ENCODE measurements at places on chromosomes 3 and 15. TPM values are rescaled to one million over a fixed set of nuclear protein-coding genes. Genes with fewer than 3 reads are reported as not detected.
A peak's percentile ranks its signal among the peaks of the same experiment; 100 is the strongest.

DNA sequence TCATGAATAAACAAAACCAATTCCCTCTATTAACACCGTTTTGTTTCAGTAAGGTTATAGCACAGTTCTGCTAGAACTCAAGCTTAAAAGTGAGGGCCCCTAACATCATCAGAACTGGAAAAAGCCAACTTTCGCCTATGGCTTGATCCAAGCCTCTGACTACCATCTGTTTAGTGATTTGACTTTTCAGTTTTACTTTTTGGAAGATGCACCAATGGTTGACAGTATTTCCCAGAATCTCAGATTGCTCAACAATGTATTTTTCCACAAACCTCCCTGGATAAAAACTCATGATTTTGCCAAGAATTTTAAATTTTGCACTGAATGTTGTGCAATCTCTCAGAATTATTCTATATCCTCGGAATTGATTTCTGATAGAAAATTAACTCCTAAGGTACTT, 190.7 kb downstream of the LSAMP start:
- DNase-seq = no peak

DNA sequence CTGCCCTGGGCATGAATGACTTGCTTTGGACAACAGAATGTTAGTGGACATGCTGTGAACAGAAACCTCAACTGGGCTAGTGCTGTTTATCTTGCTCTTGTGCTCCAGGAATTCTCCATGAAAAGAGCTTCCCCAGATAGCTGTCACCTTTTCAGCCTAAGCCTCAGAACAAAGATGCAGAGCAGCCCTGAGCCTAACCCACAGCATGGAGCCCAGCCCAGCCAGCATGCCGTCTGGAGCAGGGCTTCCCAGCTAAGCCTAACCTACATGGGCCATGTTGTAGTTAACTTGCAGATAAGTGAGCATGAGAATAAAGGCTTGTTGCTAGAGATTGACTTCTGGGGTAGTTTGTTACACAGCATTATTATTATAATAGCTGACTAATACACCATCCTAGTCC, 48.9 kb downstream of the SCN5A start:
- DNase-seq = no peak

DNA sequence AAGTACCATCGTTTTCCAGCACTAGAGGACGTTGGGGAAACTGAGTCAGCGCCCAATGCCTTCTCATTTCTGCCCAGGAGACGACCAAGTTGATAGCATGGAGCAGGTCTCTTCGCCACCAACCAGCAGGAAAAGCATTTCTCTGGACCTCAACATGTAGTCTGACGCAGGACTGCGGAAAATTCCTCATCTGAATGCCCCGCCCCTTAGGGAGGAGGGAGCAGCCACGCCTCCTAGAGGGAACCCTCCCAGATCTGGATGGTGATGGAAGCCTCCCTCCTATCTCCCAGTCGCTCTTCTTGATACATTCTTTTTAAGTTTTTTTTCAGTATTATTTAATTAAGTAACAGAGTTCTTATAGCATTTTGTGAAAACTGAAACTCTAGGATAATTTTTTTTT, 17.4 kb upstream of the MINDY4B start:
- DNase-seq = no peak

GRCh38 chr3:19644405-19644804, 289.6 kb downstream of the EFHB start:
- DNase-seq = no peak

- DNase-seq = no peak
Measured at GRCh38 chr15:36653851-36654250, 74.4 kb downstream of the CDIN1 start.

DNA sequence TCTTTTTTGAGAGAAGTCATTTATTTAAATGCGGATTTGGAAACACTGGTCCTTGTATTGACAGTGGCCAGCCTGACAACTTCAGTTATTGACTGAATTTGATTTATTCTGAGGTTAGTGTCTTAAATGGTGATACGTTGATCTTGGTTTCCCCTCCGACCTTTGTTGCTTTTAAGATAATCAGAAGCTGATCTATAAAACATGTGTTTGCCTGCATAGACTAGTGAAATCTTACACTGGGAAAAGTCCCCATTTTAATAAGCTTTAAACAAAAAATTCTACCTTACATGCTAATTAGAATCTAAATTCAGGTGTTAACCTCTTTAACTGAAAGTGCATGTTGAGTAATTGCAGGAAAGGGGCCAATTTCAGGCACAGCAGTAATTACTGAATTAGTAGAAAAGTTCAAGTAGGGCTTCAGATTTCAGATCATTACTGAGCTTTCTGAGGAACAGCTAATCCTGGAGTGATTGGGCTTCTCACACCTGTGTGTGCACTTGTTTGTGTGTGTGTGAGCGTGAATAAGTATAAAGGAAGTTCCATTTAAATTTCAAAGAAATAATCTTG, 221.4 kb downstream of the SOX2 start:
- DNase-seq = no peak

DNA sequence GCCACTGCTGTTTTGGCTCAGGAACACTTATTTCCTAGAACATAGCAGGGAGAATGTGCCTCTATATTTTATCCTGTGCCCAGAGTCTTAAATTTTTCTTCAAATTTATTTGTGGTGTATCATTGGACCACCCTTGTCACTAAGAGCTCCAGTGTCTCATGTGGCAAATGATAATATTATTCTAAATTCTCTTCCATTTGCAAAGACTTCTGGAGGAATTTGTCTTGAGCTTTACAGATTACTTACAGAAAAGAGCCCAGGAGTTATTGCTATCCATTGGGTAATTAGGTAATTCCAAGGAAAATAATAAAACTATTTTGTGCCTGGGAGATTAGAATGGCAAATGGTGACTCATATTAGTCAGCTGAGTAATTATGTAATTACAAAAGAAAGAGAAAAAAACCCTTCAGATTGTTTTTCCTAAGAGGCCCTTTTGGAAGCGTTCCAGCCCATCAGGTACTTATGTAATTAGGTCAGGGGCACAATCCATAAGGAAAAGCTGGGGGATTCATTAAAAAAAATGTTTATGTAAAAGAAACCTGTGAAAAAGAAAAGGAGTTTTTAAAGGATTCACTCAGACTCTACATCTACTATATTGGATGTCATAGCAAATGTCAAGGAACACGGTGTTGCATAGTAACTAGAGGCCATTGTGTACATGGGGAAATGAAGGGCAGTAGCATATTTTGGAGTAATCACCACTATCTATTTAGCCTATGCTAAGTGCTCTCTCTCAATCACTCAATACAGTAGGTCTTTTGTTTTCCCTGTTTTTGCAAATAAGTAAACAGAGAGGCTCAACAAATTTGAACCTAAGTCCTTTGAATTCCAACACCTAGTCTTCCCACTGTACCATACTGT, 380.9 kb upstream of the RARB start:
- no peak for DNase-seq

DNA sequence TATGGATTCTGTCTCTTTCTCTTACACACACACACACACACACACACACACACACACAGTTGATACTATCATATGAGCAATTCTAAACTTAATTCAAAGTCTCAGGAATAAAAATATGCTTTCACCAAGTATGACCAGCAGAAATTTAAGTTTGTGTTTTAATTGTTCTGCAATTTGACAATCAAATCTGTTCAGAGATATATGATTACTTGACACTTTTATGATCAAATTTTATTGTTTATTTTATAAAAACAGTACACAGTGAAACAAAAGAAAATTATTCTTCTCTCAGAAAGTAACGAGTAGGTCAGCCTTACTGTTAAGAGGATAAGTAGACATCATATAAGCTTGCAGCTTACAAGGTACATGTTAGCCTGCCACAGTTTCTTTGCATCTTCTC, 114.3 kb downstream of the NEK10 start:
- no peak for DNase-seq

GRCh38 chr3:196996454-196997265, 28.0 kb upstream of the PIGZ start:
- no peak for DNase-seq

DNA sequence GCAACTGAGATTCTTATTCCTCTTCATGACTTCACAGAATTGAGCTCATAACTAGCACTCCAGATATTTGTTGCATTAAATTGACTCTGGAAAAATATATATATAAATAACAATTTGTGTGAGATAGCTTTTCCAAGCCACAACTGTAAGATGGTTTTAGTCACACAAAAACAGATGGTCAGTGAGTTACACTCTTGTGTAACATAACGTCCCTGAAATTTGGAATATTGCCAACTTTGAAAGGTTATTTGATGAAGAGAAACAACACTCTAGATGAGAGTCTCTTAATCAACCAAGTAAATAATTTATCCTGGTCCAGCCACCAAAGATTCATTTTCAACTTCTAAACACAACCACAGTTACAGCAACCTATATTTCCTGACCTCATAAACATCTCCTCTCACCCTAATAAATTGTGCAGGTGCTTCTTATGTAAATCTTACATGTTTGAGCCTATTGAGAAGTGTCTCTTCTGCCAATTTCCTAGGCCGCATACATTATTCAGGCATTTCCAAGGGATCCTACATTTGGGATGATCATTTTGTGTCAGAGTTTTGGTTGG, 84.9 kb upstream of the ACP3 start:
- no peak for DNase-seq

GRCh38 chr3:129052675-129053074, 7.9 kb upstream of the GP9 start:
- DNase-seq = peak; percentile 70

GRCh38 chr3:195084746-195085145, 186.2 kb downstream of the XXYLT1 start:
- no peak for DNase-seq

DNA sequence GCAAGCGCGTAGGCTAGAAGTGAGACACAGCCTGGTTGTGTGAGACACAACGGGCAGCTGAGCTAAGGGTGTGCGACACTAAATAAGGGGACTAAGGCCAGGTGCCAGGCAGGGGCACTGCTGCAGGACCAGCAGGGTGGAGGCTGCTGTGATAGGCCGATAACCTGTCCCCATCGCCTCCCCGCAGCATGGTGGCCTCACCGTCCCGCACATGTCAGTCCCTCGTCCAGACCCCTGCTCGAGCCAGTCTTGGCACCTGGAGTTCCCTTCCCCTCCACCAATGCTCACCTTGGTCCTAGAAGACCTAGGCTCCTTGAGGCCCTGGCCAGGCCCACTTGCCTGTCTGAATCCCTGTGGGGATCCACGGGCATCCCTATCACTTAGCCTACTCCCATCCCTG, 96.1 kb downstream of the HMG20A start:
- DNase-seq = no peak

DNA sequence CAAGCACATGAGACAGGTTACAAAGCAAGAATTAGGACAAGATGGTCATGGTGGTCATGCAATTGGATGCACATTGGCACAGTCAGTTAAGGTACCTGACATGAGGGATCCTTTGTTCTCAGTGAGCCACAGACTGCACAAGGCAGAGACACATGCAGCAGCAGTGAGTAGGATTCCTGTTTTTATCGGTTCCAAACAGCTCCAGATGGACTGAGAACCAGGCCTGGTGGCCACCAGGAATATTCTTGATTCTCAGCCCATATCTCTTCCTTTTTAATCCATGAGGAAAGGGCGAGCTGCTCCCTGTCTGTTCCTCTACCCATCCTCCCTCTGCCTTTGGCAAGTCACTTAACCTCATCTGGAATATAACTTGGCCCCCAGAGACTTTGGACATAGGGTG, 410.8 kb downstream of the GAP43 start:
- DNase-seq = no peak

GRCh38 chr3:19105826-19106225, 42.5 kb upstream of the KCNH8 start:
- no peak for DNase-seq

- DNase-seq = no peak
Measured at GRCh38 chr3:153572654-153573053, 410.6 kb downstream of the RAP2B start.

DNA sequence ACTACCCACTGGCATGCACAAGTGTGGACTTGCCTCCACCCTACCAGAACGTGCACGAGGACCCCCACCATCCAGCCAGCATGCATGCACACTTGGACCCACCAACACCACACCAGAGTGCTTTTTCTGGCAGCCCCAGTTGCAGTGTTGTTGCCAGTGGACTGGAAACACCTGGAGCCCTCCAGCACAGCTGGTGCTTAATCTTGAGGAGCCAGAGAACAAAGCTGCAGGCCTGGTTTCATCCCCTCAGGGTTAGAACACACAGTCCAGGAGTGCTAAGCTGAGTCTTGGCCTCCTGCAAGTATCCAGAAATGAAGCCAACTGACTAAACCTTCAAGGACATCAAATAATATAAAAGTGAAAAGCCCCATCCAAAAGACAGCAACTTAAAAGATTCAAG, 888.0 kb downstream of the NTRK3 start:
- no peak for DNase-seq

DNA sequence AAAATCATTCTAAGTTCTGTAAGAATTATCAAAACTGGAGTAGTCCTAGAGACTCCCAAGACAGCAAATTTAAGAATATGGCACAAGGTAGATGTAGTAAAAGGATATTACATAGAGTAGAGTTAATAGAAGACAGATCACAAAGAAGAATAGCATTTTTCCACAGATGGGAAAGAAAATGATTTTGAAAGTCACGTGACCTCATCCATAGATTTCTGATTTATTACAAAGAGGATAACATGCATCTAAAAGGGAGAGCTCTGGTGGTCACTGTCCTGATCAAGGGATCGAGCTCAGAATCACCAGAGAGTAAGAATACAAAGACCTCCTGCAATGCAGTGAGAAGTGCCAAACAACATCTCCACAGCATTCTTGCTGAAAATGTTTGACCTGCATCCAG, 354.4 kb downstream of the TBL1XR1 start:
- no peak for DNase-seq

DNA sequence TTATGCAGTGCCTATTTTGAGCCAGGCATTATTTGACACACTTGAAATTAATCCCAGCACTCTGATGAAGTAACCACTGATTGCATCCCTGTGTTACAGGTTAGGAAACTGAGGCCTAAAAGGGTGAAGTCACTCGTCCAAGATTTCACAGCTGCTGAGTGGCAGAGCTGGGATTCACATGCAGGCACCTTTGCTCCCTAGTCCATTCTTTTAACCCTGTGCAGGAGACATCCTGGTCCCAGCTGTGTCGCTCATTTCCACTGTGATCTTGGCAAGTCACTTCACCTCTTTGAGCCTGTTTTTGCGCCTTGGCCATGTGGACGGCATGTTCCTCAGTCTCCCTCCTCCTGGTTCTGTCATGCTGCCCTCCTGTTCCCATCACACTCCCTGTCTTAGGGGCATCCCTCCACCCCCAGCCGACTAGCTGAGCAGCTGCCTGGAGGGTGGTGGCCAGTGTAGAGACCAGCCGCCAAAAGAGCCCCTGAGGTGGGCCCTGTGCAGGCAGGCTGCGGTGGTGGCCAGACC, 70.6 kb downstream of the SMAD6 start:
- DNase-seq = no peak

RLBP1 gene
- not detected for total RNA-seq

TADA3 gene
- total RNA-seq = 43.8 TPM

KCNAB1 gene
- total RNA-seq = 1.6 TPM

FOXL2NB gene
- total RNA-seq = 0.13 TPM

PLEKHO2 gene
- 11.5 TPM for total RNA-seq

Measured in heart right ventricle (tissue), 16 donors.